ENCODE measurements at places on chromosomes 16 and 17.

DNA sequence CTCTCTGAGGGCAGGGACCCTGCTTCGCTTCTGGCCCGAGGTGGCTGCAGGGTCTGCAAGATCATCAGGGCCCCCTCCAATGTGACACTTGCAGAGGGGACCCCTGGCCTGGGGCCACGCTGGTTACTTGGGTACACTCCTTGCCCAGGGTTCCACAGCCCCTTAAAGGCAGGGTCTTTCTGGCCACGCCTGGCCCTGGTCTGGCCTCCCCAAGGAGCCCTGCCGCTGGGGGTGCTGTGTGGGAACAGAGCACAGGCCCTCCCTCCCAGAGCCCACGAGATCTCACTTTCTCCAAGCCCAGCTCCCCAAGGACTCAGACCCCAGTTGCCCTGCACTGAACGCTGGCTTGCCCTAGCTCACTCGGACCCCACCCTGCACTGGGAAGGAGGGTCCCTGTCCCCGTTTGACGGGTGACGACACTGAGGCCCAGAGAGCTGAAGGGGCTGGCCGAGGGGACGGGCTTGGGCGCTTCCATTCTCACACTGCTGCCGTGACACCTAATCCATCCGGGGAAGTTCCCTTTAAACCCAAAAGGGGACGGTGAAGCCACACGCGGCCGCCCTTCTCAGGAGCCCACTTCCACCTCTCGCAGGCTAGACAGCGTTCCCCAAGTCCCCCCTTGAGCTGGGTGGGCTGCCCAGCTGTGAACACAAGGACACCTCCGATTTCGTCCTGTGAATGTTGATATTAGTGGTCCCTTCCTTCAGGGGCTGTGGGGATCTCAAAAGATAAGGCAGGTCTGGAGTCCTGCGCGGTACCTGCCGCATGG is 26.9 kb upstream of the OSGIN1 start:
- no peak for DNase-seq

DNA sequence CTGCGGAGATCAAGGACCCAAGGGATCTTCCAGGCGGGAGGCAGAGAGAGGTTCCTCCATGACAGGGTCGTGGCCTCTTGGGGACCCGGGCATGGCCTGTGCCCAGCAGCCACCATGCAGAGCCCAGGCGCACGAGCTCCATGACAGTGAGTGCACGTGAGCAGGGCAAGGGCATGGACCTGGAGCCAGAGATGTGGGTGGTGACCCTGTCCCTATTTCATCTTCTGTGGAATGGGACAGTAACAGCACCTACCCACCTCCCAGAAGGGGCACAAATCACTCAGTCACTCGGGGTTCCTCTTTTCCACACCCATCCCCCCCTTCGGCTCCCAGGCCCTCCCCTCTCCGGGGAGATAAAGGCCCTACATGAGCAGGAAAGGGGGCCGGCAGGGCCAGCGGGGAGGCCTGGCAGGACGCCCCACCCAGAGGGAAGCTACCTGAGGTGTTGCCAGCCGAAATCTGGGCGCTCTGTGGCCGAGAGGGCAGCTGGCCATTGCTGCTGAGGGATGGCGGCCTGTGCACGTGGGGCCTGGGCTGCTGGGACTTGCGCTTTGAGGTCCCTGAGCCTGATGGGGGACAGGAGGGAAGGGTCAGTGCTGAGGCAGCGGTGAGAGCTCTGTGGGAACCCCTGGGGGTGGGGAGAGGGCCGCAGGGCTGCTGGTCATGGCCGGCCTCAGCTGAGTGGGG is 10.4 kb downstream of the UBALD2 start:
- peak; percentile 8 for DNase-seq

DNA sequence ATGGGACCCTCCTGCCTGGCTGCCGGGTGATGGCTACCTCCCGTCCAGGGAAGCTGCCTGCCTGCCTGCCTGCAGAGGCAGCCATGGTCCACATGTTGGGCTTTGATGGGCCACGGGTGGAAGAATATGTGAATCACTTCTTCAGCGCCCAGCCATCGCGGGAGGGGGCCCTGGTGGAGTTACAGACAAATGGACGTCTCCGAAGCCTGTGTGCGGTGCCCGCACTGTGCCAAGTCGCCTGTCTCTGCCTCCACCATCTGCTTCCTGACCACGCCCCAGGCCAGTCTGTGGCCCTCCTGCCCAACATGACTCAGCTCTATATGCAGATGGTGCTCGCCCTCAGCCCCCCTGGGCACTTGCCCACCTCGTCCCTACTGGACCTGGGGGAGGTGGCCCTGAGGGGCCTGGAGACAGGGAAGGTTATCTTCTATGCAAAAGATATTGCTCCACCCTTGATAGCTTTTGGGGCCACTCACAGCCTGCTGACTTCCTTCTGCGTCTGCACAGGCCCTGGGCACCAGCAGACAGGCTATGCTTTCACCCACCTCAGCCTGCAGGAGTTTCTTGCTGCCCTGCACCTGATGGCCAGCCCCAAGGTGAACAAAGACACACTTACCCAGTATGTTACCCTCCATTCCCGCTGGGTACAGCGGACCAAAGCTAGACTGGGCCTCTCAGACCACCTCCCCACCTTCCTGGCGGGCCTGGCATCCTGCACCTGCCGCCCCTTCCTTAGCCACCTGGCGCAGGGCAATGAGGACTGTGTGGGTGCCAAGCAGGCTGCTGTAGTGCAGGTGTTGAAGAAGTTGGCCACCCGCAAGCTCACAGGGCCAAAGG is 36.8 kb downstream of the NLRC5 start:
- DNase-seq, result no peak

- no peak for DNase-seq
Measured at GRCh38 chr17:44880062-44880461, 19.2 kb downstream of the EFTUD2 start.

GRCh38 chr16:75087375-75087979 is 29.1 kb downstream of the LDHD start:
- no peak for DNase-seq
